ENCODE measurements at places on chromosomes 12 and 14. TPM values are rescaled to one million over a fixed set of nuclear protein-coding genes. Genes with fewer than 3 reads are reported as not detected.

KRT85 gene
- not detected for total RNA-seq

CCDC177 gene
- total RNA-seq = not detected

DNA sequence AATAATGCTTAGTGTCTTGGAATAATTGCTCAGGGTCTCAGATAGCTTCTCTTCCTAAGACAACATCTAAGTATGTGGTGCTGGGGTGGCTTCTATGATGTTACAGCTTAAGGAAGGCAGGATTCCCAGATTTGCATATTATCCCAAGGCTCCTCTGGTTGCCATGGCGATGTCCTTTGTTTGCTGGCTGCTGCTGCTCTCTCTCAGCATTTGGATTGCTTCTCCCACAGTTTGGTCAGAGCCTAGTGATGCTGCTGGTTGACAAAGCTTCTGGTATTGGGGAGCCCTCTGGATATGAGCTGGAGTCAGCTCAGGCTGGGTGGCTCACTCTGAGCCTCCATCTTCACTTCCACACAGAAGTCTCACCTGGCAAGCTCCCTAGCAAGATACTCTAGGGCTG lies 56.4 kb upstream of the FBXO33 start:
- no peak for DNase-seq

DNA sequence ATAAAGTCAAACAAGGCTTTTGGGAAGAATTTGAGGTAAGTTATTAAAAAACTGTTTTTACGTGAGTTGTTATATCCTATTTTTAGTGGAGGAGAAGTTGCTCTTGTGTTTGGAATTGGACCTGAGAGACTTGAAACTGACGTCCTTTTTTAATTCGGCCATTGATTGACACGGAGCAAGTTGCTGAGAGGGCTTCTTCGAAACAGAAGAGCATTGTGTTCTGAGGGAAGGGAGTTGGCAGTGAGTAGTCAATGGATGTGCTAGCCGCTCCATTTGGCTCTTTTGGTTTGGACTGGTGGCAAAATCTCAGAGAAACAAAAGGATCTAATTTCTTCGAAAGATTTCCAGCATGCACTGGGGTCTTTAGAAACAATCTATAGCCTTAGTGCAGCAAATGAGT lies 37.3 kb downstream of the PTPN11 start:
- no peak for DNase-seq

SEL1L gene
- total RNA-seq = 21.1 TPM

DNA sequence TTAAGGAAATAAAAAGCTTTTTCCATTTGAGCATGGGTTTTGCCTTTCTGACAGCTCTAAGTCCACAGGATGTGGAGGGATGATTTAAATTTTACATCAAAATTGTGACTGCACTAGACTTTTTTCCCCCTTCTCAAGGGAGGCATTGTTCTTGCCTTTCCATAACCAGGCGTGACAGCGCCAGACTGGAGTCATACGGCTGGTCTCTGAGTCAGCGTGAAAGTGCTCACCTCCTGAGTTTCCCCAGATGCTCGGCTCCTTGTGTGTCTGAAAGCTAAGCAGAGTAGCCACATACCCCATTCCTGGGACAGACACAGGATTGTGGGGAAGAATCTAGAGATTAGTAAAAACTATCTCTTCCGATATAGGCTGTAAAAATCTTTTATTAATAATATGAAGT lies 43.1 kb downstream of the SOX5 start:
- no peak for DNase-seq

COQ5 gene
- total RNA-seq = 25.2 TPM

GRCh38 chr12:262817-263216 lies at the start of gene SLC6A13:
Gene SLC6A13 (minus strand): TSS chr12:262836. CDS start chr12:260052, 2,784 bp downstream.
- no peak for DNase-seq

LRRK2 gene
- 0.58 TPM for total RNA-seq

MFAP5 gene
- total RNA-seq = not detected

GRCh38 chr12:7583471-7583870 lies 79.9 kb upstream of the CD163 start:
- DNase-seq = no peak

DNA sequence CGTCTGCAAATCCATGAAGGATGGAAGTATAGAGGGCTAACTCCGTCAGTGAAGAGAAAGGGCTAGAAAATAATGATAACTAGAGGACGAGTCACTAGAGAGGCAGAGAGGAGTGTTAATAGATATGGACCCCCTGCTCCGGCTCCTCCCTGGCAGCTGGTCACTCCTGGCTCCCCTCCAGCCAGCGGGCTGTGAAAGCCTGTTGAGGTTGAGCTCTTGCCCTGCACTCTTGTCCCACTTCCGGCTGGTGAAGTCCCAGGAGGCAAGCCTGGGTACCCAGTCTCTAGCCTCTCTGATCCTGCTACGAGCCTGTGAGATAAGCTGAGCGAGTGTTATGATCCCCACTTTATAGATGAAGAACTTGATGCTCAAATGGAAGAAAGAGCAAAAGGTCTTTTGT lies 90.3 kb downstream of the RFX4 start:
- DNase-seq = no peak

DNA sequence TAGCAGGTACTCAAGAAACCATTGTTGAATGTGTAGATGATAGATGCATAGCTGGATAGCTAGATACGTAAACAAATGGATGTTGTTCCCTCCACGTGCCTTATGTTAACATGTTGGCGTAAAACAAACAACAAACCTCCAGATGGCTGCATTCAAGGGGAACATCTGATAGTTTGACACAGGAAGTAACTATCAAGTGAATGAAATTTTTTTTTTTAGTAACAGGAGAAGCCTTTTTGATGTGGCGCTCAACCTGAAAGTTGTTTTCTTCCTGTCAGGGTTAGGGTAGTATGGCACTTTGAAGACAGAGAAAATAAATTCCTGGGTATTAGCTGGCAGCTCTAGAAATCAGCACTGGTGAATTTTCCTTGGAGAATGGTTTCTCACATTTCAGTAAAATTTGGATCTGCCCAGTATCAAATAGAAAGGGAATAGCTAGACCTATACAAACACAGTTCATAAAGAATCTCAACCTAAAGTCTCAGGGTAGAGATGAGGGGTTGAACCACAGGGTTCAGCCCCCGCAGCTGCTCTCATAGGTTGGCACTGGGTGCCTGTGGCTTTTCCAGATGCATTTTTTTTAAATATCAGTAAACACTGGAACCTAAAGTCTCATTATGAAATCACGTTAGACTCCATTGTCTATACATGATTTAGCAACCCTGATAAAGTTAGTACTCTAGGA lies 18.8 kb upstream of the RAP1B start:
- DNase-seq = no peak

- no peak for DNase-seq
Measured at GRCh38 chr12:111650912-111651311, 34.8 kb downstream of the BRAP start.

PRB3 gene
- not detected for total RNA-seq

- no peak for DNase-seq
Measured at GRCh38 chr12:61987173-61987572, 273.0 kb upstream of the USP15 start.

All from K562 (cell line).